ENCODE measurements at places on chromosomes 16 and 17.
A peak's percentile ranks its signal among the peaks of the same experiment; 100 is the strongest.

DNA sequence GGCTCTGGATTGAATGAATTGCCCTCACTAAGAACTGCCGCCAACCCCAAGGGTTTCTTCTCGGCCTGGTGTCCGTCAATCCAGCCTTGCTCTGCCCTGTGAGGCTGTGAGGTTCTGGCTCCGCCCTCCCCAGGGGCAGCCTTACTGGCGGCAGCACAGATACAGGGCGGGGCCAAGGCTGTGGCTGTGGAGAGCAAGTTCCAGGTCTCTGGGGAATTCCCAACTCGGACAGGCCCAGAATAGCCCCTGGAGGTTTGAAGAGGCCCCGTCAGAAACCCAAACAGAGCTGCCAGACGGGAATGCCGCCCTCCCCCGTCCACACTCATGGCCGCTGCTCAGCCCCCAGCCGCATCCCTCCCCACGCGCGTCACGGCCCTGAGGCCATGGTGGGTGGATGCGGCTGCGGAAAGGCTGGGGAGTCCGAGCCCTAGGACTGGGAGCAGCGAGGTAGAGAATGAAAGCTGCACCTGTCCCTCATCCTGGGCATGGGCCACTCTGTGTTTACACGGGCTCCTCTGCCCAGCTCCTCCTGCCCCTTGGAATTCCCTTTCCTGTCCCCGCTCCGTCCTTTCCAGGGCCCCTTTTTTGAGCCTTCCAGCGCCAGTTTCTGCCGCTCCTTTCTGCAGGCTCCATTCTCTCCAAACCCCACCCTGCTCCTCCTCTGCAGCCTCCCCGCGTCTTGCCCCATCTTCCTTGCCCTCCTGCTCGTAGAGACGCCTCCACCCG is 660 bp upstream of the PRRT2 start:
- peak; percentile 89 for DNase-seq

DNA sequence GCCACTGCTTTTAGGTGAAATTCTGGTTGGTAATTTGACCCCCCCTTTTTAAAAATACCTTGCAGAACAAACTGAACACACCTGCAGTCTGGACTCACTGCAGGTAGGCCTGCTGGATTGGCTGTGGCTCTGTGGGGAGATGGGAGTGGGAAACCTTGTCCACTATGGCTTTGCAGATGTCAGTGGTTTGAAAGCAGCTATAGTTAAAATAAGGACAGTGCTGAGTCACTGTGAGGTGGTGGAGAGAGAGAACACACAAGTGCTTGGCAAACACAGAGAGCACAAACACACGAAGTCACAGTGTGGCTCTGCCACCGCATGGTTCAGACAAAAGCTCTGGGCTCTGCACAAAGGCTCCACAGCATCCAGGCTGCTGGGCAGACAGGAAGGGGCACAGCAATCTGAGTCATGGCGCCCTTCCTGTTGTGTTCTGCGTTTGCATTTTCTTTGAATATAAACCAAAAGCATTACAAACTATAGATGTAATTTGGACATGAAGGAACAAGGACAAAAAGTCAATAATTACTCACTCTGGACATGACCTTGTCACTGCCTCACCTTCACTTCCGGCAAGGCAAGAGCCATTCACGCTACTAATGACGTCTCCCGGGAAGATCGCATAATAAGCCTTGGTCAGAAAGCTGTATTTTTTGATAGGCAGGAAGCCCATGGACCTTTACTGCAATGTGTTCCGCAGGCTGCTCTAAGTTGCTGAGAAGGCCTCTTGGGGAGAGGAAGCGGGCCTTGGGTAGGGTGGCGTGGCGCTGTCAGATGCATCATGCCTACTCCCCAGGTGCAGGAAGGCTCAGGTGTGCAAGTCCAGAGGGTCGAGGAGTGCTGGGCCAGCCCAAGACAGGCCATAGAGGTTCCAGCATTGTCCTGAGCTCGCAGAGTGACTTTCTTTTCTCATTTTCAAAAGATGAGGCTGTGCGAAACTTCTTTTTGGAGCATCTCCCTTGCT is 60.1 kb upstream of the MED9 start:
- DNase-seq, result peak; percentile 43

DNA sequence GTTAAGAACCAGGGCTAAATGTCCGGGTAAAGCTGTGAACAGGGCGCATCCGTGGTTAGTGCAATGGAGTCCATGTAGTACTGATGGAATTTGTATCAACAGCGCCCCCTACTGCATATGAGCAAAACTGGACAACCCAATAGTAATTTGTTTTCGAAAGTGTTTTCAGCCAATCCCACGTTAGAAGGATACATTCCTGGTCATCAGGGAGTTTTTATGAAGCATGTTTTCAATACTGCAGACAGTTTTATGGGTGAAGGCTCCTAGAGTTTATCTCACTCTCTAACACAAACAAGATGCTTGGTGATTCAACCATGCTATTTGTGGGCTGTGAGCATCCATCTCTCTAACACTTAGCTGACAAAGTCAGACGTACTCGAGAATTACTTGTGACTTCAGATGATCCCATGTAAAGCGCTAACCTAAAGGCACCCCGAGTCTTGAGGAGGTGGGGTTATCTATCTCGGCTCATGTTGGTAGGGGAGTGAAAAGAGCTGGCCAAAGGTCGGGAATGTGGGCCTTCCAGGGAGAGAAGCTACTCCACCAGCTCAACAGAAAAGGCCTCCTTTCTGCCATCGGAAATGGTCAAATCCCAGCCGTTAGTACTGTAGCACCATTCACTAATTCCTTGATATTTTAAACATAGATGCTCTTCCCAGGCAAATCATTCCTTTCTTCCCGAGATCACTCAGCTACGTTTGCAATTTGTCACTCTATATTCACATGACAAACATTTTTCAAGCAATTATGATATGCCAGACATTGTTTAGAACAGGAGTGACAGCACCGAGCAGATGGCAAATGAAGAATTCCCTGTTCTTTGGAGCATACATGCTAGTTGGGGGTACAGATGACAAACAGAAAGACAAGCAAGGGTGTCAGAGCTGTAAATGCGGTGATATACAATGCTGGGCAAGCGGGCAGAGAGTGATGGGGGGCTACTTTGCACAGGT is 46.9 kb upstream of the HNF1B start:
- peak; percentile 70 for DNase-seq

DNA sequence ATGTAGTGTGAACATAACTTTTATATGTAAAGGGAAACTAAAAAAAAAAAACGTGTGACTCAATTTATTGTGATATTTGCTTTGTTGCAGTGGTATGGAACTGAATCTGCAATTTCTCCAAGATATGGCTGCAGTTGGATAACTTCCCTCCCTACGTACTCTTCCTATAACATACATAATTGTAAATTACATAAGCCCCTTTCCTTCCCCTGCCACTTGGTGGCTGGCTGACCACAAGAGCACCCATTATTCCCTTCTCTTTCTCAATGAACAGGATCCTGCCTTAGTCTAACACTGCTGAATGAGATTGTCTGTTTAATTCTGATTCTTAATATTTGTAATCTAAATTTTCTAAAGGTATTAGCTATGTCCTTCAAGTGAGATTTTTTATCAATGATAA is 27.8 kb downstream of the CCL4 start:
- no peak for DNase-seq

DNA sequence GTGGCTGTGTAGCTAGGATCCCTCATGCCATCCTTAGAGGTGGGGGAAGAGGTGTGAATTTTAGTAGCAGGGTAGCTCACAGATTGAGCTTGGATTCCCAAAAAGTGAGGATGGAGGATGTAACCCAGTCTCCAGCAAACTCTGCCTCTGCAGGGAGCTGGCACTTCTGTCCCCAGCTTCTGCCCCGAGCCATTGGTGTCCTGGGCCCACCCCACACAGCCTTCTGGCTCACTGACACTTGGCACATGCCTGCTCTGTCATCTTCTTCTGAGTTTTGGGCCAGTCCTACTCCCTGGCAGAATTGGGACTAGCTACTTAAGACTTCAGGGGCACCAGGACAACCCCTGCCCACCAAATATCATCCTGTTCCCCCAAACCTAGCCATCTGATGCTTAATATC is 2.3 kb downstream of the CACNG5 start:
- DNase-seq, result no peak

DNA sequence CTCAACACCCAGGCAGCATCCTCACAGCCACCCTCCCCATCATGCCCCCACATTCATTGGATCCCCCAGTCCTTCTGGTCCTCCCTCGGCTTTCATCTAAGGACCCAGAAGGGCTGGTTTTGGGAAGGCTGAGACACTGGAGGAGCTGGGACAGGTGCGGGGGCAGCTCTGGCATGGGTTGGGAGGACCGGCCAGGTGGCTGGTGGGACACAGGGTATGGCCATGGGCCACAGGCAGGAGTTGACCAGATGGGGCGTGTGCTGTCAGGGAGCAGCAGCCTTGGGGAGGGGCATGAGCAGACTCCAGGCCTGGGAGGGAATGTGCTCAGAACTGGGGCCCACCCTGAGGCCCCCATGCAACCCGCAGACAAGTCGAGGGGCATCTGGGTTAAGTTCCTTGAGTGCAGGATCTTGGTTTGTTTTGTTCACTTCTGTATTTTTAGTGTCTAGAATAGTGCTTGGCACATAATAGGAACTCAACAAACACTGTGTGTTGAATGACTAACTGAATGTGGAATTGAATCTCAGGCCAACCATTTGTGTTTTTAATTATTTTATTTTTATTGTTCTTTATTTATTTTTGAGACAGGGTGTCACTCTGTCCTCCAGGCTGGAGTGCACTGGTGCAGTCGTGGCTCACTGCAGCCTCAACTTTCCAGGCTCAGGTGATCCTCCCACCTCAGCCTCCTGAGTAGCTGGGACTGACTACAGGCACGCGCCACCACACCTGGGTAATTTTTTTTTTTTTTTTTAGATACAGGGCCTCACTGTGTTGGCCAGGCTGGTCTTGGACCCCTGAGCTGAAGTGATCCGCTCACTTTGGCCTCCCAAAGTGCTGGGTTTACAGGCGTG is 5.6 kb downstream of the P2RX1 start:
- DNase-seq, result no peak

DNA sequence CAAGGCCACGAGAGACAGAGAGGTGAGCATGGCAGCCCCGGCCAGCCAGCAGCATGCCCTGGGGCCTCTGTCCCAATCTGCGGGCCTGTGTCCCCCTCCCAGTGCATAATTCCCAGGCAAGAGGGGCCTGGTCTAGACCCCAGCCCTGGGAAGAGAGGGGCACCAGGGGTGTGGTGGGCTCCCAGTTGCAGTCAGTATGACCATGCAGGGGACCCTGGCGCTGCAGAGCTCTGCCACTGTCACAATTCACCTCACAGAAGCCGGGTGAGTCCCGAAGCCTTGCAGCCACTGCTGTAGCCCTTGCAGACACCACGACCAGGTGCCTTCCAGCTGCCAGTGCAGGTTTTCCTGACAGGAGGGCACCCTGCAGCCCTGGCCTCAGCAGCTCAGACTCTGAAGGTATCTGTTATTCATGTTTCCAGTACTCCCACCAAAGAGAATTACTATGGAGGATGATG is 25.8 kb upstream of the KSR1 start:
- DNase-seq, result no peak

GRCh38 chr16:89971495-89972243 is 23.1 kb downstream of the DEF8 start:
- no peak for DNase-seq

GRCh38 chr17:72511874-72512273 is 391.1 kb downstream of the SOX9 start:
- DNase-seq, result no peak

DNA sequence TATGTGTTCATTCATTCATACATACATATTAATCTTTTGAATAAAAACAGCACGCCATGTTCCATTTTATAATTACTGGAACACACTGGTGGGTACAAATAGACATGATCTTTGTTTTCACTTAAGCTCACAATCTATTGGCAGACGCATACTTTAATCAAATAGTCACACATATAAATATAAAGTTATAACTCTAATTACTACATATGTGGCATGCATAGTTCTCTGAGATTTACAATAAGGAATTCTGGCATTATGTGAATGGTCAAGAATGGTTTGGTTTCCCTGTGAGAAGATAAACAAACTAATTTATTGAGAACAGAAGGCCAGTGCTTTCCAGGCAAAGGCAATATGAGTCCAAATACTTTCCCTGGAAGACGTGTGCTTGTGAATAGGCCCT is 576.2 kb downstream of the CDH8 start:
- DNase-seq, result no peak

DNA sequence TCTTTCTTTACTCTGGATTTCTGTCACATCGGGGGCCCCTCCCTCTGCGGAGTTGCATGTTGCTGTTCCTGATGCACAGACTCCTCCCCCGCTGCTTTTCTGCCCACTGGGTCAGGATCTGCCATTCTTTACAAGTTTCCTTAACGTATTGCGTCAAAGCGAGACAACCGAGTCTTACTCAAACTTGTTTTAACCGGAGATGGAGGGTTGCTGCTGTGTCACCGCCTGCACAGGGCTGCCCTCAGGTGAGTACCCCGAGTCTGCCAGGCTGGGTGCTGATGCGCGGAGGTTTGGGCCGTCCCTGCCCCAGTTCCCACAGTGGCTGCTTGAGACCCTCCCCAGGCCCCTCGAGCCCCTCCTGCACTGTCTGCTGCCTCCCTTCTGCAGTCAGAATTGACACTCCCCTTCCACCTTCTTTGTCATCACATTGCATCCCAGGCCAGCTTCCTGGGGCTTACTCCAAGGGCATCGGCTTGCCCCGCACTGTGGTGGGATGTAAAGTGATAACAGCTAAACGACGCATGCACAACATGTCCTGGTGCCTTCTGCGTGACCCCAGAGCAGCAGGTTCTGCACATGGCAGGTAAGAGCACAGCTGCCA is 19.3 kb downstream of the CARHSP1 start:
- DNase-seq, result no peak

GRCh38 chr17:39709319-39709997 is 9.6 kb downstream of the ERBB2 start:
- DNase-seq, result no peak

- no peak for DNase-seq
Measured at GRCh38 chr17:19296786-19297778, 59.9 kb downstream of the EPN2 start.

All from activated CD4-positive, alpha-beta T cell treated with anti-CD3 and anti-CD28 coated beads, Interleukin-2, amount 50 U/mL, for 16 hours (primary cell).